ENCODE measurements at places on chromosomes 6 and 20. TPM values are rescaled to one million over a fixed set of nuclear protein-coding genes. Genes with fewer than 3 reads are reported as not detected.

- H3K4me3 ChIP-seq: no peak overlapping the region
- no peaks in the 10 kb centered on the region for H3K4me1 ChIP-seq
- no peaks in the 10 kb centered on the region for H3K27me3 ChIP-seq
- H3K36me3 ChIP-seq: no peaks in the 10 kb centered on the region
- H3K27ac ChIP-seq: no peak overlapping the region
Measured at GRCh38 chr6:154319231-154319858, 37.3 kb downstream of the IPCEF1 start.

DNA sequence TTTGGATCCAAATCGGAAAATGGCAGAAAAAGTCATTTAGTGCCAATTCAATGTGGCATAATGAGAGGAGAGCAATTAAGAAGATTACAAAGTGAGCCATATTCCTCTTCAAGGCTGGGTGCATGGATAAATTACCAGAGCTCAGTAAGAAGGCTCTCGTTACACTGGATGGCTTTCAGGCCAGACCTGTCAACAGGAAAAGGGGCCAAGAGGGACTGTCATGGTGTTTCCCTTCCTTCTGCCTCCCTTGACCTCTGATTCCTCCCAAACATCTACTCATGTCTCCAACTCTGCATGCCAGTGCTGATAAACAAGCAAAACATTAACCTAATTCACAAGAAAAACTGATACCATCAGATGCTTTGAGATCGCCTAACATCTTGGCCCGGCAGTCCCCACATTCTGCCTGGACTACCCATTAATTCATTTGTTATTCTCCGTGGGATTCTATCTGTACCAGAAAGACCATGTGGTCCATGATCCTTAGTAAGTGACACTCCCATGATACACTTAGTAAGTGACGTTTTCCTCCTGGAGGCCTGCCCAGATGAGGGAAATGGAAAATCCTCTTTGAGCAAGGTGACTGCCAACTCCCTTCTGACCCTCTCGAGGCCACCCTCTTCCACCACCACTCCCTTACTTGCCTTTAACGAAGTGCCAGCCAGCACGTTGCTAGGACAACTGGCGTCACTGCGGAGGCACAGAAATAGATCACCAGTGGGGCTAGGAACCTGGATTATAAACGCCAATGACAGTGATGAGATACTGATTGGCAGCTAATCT, 239.2 kb downstream of the GMPR start:
- H3K27me3 ChIP-seq: no peaks in the 10 kb centered on the region
- H3K4me3 ChIP-seq: no peak overlapping the region
- DNase-seq: no peak
- no peaks in the 10 kb centered on the region for H3K36me3 ChIP-seq
- peak overlapping the region; percentile 90 for H3K27ac ChIP-seq
- peaks cover 64% of the 10 kb centered on the region for H3K4me1 ChIP-seq

GRCh38 chr6:2827142-2827541, 14.5 kb downstream of the SERPINB1 start:
- no peaks in the 10 kb centered on the region for H3K27me3 ChIP-seq
- no peak overlapping the region for H3K4me3 ChIP-seq
- no peaks in the 10 kb centered on the region for H3K36me3 ChIP-seq

GRCh38 chr6:128606611-128607010, 86.2 kb upstream of the PTPRK start:
- H3K4me1 ChIP-seq: no peaks in the 10 kb centered on the region
- no peak overlapping the region for H3K27ac ChIP-seq
- no peaks in the 10 kb centered on the region for H3K27me3 ChIP-seq
- no peak overlapping the region for H3K4me3 ChIP-seq

DNA sequence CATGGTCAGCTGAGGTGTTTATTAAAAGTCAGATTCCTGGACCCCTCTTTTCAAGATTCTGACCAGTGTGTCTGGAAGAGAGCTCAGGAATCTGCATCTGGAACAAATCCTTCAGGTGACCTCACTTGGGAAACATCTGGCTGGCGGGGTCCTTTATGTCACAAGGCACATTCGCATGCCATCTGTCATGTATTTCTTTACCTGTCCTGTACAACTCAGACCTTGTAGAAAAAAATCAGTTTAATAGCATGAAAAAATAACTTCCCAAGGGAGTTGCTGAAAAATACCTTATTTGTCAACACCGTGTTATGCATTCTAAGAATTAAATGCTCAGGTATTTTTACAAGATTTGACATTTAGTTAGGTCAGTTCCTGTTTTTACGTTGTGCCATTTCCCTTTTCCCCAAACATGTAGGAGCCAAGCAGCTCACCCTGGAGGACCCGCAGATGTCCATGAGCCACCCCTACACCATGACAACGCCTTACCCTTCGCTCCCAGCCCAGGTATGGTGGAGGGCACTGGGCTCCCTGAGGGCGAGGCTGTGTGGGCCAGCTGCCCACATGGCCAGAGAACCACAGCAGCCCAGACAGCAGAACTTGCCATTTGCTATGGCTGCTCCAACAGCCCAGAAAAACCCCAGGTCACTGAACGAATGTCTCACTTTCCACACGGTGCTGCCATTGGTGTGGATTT, 4.0 kb downstream of the IRF4 start:
- no peak for DNase-seq
- peaks cover 50% of the 10 kb centered on the region for H3K36me3 ChIP-seq
- peak overlapping the region; percentile 95 for H3K4me3 ChIP-seq

DNA sequence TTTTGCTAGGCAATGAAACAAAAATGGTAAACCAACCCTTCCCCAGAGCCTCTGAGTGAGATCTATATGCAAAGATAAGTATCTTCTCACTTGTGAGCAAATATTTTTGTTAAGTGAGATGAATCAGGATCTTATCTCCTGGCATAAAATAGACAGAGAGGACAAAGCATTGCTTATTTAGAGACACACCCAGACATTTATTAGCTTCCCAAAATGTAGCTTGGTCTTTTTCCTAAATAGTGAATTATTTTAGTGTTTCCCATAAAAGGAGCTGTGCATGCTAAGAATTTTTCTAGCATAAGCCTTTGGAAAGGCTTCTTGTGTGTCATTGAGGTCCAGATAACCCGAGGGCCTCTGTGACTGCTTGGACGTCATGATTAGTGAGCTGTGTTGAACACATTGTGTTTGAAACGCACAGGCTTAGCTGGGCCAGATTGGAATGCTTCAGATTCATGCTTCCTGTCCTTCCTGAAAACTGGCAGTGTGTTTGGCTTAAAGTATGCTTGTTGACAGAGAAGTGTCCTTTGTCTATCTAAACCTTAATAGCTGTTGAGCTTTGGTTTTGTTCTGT, 16.5 kb downstream of the MTHFD1L start:
- DNase-seq: no peak
- H3K4me3 ChIP-seq: no peak overlapping the region
- H3K4me1 ChIP-seq: no peaks in the 10 kb centered on the region
- H3K27ac ChIP-seq: no peak overlapping the region
- H3K36me3 ChIP-seq: peaks cover 8% of the 10 kb centered on the region

DNA sequence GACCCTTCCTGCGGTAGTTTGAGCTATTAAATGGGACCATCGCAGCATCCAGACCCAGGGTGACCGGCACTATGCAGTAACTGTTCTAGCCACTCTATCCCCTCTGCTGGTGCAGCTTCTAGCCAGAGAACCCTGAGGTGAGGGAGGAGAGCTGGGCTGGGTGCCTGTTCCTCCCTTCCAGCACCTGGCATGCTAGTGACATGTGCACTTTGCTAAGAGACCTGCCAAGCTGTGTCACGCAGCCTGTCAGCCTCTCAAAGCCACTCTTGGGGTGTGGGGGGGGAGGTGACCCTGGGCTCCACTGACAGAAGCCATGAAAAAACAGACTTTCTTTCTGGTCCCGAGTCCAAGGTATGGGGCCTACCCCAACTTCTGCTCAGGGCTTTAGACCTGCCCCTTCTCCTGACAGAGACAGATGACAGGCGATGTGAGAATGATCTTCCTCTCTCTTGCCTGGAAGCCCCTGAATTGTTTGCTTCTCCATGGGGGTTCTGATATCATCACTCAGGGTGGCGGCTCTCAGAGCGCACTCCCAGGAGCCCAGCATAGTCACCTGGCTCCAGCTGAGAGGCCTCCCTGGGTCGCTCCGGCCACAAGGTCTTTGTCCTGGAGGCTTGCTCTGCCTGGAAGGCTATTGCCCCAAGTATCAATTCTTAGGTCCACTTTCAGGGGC, 47.2 kb upstream of the MLN start:
- no peak overlapping the region for H3K27ac ChIP-seq
- H3K27me3 ChIP-seq: peaks cover 2% of the 10 kb centered on the region
- no peak overlapping the region for H3K4me3 ChIP-seq

DNA sequence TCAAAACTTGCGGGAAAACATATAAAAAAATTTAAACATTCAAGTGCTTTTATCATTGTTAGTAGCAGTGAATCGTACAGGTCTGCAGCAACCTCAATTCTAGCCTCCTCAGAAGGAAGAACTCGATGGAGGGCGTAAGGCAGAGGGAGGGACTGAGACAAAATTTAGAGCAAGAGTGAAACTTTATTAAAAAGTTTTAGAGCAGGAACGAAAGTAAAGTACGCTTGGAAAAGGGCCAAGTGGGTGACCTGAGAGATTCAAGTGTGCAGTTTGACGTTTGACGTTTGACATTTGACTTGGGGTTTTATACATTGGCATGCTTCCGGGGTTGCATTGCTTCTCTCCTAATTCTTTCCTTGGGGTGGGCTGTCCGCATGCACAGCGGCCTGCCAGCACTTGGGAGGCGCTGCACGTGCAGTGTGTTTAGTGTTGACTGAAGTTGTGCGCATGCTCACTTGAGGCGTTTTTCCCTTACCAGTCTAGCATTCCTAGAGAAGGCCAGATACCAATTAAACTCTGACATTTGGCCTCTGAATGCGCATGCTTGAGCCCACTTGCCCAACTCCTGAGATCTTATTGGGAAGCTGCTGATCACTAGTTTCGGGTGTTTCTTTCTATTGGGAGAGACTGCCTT, 82.6 kb downstream of the TBX18 start:
- H3K36me3 ChIP-seq: no peaks in the 10 kb centered on the region
- no peak overlapping the region for H3K27ac ChIP-seq
- H3K4me1 ChIP-seq: no peaks in the 10 kb centered on the region
- no peak overlapping the region for H3K4me3 ChIP-seq
- DNase-seq: no peak
- H3K27me3 ChIP-seq: no peaks in the 10 kb centered on the region

- no peaks in the 10 kb centered on the region for H3K4me1 ChIP-seq
- H3K27me3 ChIP-seq: no peaks in the 10 kb centered on the region
- no peak for DNase-seq
- H3K27ac ChIP-seq: no peak overlapping the region
Measured at GRCh38 chr6:83138118-83138722, 54.8 kb downstream of the PGM3 start.

- H3K4me3 ChIP-seq: no peak overlapping the region
- H3K27me3 ChIP-seq: no peaks in the 10 kb centered on the region
- H3K27ac ChIP-seq: no peak overlapping the region
Measured at GRCh38 chr20:4967752-4968477, 33.4 kb downstream of the SLC23A2 start.

DNA sequence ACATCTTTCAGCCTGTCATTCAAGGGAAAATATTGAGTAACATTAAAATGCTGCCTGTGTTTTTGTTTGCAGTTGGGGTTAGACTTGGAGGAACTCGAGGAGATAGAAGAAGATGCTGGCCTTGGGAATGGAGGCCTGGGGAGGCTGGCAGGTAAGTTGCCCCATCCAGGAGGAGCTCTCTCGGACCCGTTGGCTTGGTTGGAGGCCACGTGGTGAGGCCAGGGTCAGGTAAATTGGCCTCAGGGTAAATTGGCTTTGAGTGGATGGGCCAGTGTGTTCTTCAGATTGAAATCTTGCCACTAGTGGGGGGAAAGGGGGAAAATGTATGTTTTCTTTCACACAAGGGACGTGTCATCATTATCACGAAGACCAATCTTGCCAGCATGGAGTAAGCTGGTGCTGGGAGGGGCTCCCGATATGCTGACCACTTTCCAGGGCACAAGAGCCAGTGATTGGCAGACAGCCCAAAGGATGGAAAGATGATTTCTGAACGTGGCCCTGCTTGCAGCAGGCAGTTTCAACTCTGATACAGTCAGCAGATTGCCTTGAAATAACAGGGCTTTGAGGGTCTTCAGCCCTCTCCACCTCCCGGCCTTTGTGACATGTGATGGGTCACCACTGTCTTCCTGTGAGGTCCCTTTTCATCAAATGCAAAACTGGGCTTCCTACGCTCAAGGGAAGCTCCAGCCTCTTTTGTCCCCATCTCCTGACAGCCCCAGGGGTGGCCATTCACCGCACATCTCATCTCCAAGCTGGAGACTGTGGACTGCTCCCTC, 21.4 kb downstream of the PYGB start:
- no peaks in the 10 kb centered on the region for H3K27me3 ChIP-seq
- H3K27ac ChIP-seq: no peak overlapping the region
- peaks cover 15% of the 10 kb centered on the region for H3K36me3 ChIP-seq
- no peaks in the 10 kb centered on the region for H3K4me1 ChIP-seq
- DNase-seq: no peak

GRCh38 chr20:62737271-62737811, 28.7 kb downstream of the NTSR1 start:
- peaks cover 22% of the 10 kb centered on the region for H3K4me1 ChIP-seq
- no peaks in the 10 kb centered on the region for H3K36me3 ChIP-seq
- peaks cover 6% of the 10 kb centered on the region for H3K27me3 ChIP-seq
- H3K27ac ChIP-seq: no peak overlapping the region
- no peak for DNase-seq

DNA sequence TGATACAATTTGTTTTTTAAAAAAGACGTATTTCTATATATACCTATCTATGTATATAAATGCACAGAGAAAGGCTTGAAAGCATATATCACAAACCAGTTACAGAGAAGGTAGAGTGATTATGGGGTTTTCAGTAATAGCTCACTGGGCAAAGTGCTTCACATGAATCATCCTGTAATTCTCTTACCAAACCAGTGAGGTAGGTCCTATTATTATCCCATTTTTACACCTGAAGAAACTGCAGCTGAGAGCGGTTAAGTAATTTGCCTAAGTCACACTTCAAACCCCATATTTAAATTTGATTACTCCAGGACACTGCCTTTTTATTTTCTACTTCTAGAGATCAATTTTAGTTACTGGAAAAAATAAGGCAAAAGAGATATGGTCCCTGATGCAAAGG, 4.4 kb downstream of the GSS start:
- no peak overlapping the region for H3K4me3 ChIP-seq
- no peaks in the 10 kb centered on the region for H3K27me3 ChIP-seq
- no peak for DNase-seq
- no peaks in the 10 kb centered on the region for H3K36me3 ChIP-seq
- peaks cover 8% of the 10 kb centered on the region for H3K4me1 ChIP-seq

DNA sequence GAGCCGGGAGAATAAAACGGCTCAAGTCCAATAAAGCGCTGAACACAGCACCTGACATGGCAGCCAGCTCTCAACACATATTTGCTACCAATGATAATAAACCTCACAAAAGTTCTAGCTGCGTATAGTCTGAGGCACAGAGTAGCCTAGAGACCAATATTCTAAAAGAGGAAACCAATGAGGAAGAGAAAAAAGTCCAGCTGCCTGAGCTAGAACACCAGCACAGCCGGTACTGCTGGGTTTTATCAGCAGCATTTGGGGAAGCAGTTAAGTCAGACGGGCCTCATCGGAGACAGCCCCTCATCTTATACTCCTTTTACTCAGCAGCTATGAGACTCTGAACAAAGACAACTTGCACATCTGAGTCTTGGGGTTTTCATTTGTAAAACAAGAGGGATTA, 2.4 kb upstream of the RTF2 start:
- H3K27me3 ChIP-seq: no peaks in the 10 kb centered on the region
- DNase-seq: no peak
- H3K4me1 ChIP-seq: peaks cover 17% of the 10 kb centered on the region
- no peak overlapping the region for H3K27ac ChIP-seq
- no peaks in the 10 kb centered on the region for H3K36me3 ChIP-seq
- no peak overlapping the region for H3K4me3 ChIP-seq

ROS1 gene
- not detected for polyA plus RNA-seq

MEI4 gene
- not detected for polyA plus RNA-seq

CAGE1 gene
- polyA plus RNA-seq: 0.42 TPM

STMND1 gene
- 0.15 TPM for polyA plus RNA-seq

ABHD16B gene
- 0.31 TPM for polyA plus RNA-seq

PCNA gene
- 618 TPM for polyA plus RNA-seq

FRK gene
- 0.70 TPM for polyA plus RNA-seq

TTK gene
- polyA plus RNA-seq: 41.4 TPM

PTK6 gene
- polyA plus RNA-seq: 0.15 TPM

OR12D1 gene
- not detected for polyA plus RNA-seq

Measured in GM12878 (cell line).